ENCODE measurements at places on chromosomes 16 and 17. TPM values are rescaled to one million over a fixed set of nuclear protein-coding genes. Genes with fewer than 3 reads are reported as not detected.

GRCh38 chr17:58684003-58684402 is 7.8 kb downstream of the TEX14 start:
- no peaks in the 10 kb centered on the region for H3K36me3 ChIP-seq
- H3K4me3 ChIP-seq = no peak overlapping the region
- no peak for DNase-seq
- H3K4me1 ChIP-seq = no peaks in the 10 kb centered on the region
- no peaks in the 10 kb centered on the region for H3K27me3 ChIP-seq

GRCh38 chr16:72743011-72743761 is 304.7 kb downstream of the ZFHX3 start:
- H3K36me3 ChIP-seq = no peaks in the 10 kb centered on the region
- H3K27me3 ChIP-seq = no peaks in the 10 kb centered on the region
- no peak for DNase-seq
- H3K4me1 ChIP-seq = no peaks in the 10 kb centered on the region
- no peak overlapping the region for H3K27ac ChIP-seq

- H3K27ac ChIP-seq = no peak overlapping the region
- H3K27me3 ChIP-seq = no peaks in the 10 kb centered on the region
- H3K4me3 ChIP-seq = no peak overlapping the region
- peaks cover 38% of the 10 kb centered on the region for H3K36me3 ChIP-seq
These were observed 7.5 kb upstream of the SLC35B1 start for GRCh38 chr17:49715216-49715615.

- H3K27me3 ChIP-seq = no peaks in the 10 kb centered on the region
- DNase-seq = no peak
- H3K27ac ChIP-seq = no peak overlapping the region
- H3K4me1 ChIP-seq = no peaks in the 10 kb centered on the region
These were observed 552.3 kb downstream of the TOX3 start for GRCh38 chr16:51994597-51994996.

- peaks cover 44% of the 10 kb centered on the region for H3K27me3 ChIP-seq
- H3K4me1 ChIP-seq = no peaks in the 10 kb centered on the region
- DNase-seq = no peak
- no peak overlapping the region for H3K27ac ChIP-seq
These were observed 2.5 kb upstream of the CDYL2 start for GRCh38 chr16:80806927-80807340.

DNA sequence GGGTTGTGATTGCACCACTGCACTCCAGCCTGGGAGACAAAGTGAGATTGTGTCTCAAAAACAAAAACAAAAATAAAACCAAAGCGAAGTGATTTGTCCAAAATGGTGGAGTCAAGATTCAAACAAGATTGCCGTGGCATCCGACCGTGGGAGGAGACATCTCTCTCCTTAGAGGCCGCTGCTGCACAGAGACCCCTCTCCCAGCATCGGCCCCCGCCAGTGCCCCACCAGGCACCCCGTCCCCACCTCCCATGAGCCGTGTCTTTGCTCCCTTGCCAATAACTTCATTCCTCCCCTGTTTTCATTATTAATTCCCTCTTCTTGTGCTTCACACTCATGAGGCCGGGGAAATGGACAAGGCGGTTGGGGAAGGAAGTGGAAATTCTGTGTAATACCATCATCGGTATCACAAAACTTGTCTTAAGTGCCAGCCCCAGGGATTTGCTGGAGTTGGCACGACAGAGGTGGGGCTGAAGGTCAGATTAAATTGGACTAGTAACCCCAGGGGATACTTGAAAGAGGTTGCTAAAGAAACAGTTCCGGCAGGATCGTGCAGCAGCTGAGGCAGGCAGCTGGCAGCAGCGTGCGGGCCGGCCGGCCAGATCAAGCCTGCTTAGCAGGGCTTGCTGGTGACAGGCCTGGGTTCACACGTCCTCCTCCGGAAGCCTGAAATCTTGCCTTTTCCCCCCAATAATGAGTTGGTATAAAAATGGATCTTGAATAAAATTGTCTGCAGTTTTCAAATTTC is 66.8 kb downstream of the RTN4RL1 start:
- H3K4me1 ChIP-seq = no peaks in the 10 kb centered on the region
- DNase-seq = no peak
- no peaks in the 10 kb centered on the region for H3K27me3 ChIP-seq
- no peaks in the 10 kb centered on the region for H3K36me3 ChIP-seq
- H3K4me3 ChIP-seq = no peak overlapping the region

DNA sequence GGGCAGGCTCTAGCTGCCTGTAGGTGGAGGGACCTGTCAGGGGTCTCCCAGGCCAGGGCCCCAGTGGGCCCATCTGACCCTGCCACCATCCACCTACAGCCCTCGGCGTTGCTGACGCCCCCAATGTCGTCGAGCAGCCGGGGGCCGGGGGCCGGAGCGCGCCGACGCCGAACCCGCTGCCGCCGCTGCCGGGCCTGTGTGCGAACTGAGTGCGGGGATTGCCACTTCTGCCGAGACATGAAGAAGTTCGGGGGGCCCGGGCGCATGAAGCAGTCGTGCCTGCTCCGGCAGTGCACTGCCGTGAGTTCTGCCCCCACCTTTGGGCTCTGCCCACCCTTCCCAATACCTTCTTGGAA is 2.2 kb downstream of the FBXL19 start:
- no peaks in the 10 kb centered on the region for H3K27me3 ChIP-seq
- H3K27ac ChIP-seq = no peak overlapping the region
- peak; percentile 38 for DNase-seq
- H3K4me3 ChIP-seq = peak overlapping the region; percentile 95
- H3K36me3 ChIP-seq = peaks cover 21% of the 10 kb centered on the region

- no peak for DNase-seq
- no peak overlapping the region for H3K4me3 ChIP-seq
- no peaks in the 10 kb centered on the region for H3K36me3 ChIP-seq
- H3K27ac ChIP-seq = no peak overlapping the region
- H3K27me3 ChIP-seq = no peaks in the 10 kb centered on the region
- H3K4me1 ChIP-seq = no peaks in the 10 kb centered on the region
These were observed 4.3 kb upstream of the NLRP1 start for GRCh38 chr17:5588584-5588983.

GRCh38 chr16:22206842-22207714 is 1.0 kb downstream of the EEF2K start:
- no peaks in the 10 kb centered on the region for H3K36me3 ChIP-seq
- peak; percentile 73 for DNase-seq
- H3K27ac ChIP-seq = peak overlapping the region; percentile 17
- peak overlapping the region; percentile 92 for H3K4me3 ChIP-seq
- no peaks in the 10 kb centered on the region for H3K4me1 ChIP-seq

DNA sequence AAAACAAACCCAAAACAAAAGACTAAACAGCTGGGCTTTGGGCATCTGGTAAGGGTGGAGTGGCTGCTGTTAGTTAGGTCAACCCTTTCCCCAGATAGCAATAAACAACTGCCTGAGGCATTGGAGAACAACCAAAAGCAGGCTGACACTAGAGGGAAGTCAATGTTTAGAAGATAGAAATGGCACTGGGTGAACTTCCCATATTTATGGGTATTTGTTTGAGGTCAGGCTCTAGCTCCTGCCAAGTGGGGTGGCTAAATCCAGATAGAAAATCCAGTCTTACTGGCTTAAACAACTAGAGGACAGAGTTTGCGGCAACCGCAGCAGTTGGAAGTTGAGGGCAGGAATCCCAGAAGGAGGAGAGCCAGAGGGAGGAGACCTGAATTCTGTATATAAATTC is 79.4 kb downstream of the SDK2 start:
- H3K27ac ChIP-seq = no peak overlapping the region
- H3K4me3 ChIP-seq = no peak overlapping the region
- H3K4me1 ChIP-seq = peaks cover 3% of the 10 kb centered on the region

DNA sequence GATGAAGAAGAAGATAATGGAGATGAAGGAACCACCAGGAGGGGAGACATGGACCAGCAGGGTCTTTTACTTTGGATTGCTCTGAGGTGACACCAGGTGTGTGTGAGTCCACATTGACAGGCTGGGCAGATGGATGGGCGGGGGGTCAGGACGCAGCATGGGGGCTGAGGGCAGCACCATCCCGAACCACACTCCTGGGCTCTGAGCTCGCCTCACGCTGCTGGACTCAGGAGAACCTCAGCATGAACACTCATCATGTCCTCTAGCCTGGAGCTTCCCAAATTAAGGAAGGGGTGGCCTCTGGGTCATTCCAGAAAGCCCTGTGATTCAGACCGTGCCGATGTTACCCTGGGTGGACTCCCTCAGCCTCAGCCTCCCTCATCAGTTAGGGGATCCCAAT is 50.4 kb upstream of the MAP3K14 start:
- peak; percentile 48 for DNase-seq

DNA sequence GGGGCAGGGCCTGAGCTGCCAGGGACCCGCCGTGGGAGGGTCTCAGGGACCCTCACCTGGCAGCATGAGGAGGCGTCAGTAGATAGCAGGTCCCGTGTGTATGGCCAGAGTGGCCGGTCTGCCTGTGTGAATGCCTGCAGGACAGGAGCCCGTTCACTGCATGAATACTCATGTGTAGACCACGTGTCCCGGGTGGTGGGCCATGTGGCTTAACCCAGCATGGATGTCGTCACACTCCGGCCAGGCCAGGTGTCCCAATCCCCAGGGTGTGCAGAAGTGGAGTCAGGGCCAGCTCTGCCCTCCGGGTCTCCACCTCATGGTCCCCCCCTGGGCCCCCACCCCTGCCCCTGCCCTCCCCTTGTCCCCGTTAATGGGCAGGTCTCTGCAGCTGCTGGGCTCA is 53.7 kb downstream of the BAHCC1 start:
- H3K4me1 ChIP-seq = no peaks in the 10 kb centered on the region
- no peaks in the 10 kb centered on the region for H3K36me3 ChIP-seq
- no peaks in the 10 kb centered on the region for H3K27me3 ChIP-seq
- DNase-seq = no peak

DNA sequence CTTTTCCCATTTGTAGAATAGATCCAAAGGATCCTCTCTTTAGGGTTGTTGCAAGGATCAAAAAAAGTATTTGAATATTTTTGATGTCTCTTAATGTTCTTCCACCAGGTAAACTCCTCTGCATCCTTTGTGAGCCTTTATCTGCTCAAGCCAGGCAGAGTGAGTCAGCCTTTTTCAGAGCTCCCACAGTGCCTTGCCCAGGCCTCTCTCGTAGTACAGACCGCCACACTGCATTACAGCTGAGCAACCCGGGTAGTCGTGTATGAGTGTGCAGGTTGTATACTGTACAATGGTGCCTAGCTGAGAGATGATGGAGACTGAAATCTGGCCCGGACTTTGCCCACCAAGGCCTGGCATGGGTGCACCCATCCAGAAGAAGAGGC is 20.9 kb downstream of the RHBDL3 start:
- no peak overlapping the region for H3K4me3 ChIP-seq
- H3K4me1 ChIP-seq = peaks cover 17% of the 10 kb centered on the region
- no peak overlapping the region for H3K27ac ChIP-seq
- H3K27me3 ChIP-seq = no peaks in the 10 kb centered on the region

GRCh38 chr16:74749291-74750055 is 25.1 kb downstream of the FA2H start:
- H3K4me1 ChIP-seq = peaks cover 7% of the 10 kb centered on the region
- H3K4me3 ChIP-seq = no peak overlapping the region
- no peak overlapping the region for H3K27ac ChIP-seq
- H3K27me3 ChIP-seq = no peaks in the 10 kb centered on the region

- H3K4me1 ChIP-seq = no peaks in the 10 kb centered on the region
- no peaks in the 10 kb centered on the region for H3K27me3 ChIP-seq
- H3K27ac ChIP-seq = no peak overlapping the region
- no peak overlapping the region for H3K4me3 ChIP-seq
These were observed 11.3 kb downstream of the CACNG4 start for GRCh38 chr17:66975614-66976378.

- no peaks in the 10 kb centered on the region for H3K27me3 ChIP-seq
- peak overlapping the region; percentile 93 for H3K4me3 ChIP-seq
- H3K4me1 ChIP-seq = peaks cover 15% of the 10 kb centered on the region
- peaks cover 25% of the 10 kb centered on the region for H3K36me3 ChIP-seq
- peak; percentile 94 for DNase-seq
These were observed 5.0 kb upstream of the TLCD2 start for GRCh38 chr17:1714980-1715802.

DNA sequence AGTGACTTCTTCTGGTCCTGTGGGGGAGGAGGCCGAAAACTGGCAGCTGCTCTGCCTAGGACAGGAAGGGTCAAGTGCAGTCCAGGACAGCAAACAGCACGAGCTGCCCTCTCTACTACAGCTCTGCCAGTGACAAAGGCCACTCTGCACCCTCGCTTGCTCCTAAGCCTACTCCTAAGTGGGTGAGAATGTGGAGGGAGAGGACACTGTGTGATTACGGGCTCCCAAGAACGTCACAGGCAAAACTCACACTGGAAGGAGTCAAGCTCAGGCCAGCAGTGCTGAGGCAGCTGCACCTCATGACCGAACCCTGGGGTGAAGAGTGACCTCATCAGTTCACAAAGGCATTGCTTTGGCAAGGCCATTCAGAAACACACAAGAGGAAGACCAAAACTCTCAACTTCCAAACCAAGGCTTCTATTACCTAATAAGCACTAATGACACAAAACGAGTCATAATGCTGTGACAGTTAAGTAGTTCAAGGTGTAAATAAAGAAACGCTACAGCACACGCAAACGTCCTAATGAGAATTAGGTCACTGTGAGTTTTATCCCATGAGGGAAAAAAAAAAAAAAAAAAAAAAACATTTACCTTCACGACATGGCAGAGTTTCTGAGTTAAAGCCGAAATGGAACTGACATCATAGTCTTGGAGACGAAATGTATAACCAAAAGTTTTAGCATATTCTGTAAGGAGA is 35.1 kb downstream of the MARF1 start:
- H3K27ac ChIP-seq = no peak overlapping the region
- no peaks in the 10 kb centered on the region for H3K27me3 ChIP-seq
- H3K4me1 ChIP-seq = no peaks in the 10 kb centered on the region
- peaks cover 70% of the 10 kb centered on the region for H3K36me3 ChIP-seq
- no peak for DNase-seq

DNA sequence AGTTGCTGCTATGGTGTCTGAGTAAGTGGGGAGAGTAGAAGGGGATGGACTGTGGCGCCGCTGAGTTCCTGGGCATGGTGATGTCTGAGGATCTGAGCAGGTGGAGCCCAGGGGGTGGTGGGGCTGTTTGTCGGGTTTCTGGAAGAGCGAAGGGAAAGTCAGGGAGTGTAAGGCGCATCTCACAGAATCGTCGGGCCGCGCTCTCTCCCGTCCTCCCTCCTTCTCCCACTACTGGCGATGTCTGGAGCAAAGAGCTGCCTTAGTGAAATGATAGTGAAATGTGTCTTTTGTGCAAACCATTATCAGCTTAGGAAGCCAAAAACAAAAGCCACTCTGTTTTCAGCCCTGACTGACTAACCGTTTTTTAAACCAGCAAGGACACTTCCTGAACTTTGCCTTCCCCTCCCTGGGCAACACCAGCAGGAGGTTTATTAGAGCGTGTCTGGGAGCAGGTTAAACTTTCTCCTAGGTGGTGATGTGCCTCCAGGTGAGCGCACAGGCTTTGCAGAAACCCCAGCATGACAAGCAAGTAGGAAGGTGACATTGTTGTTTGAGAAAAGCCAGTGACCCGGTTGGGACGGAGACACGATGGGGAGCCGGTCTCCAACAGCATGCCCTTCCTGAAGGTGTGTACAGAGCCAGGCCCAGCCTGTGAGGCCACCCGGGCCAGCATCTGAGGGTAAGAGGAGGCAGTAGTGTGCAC is 49.1 kb downstream of the RAB11FIP3 start:
- H3K4me3 ChIP-seq = no peak overlapping the region
- peaks cover 4% of the 10 kb centered on the region for H3K36me3 ChIP-seq
- H3K27me3 ChIP-seq = no peaks in the 10 kb centered on the region
- peak; percentile 65 for DNase-seq
- peak overlapping the region; percentile 15 for H3K27ac ChIP-seq

TP53TG3B gene
- total RNA-seq = not detected

KRTAP2-2 gene
- total RNA-seq = not detected

TANGO6 gene
- total RNA-seq = 15.3 TPM

KCNG4 gene
- not detected for total RNA-seq

CBX2 gene
- 82.6 TPM for total RNA-seq

COX6A2 gene
- total RNA-seq = not detected

DNAAF8 gene
- total RNA-seq = 0.64 TPM

PPL gene
- 24.1 TPM for total RNA-seq

CA7 gene
- total RNA-seq = not detected

IGF2BP1 gene
- total RNA-seq = 360 TPM

SPIRE2 gene
- 12.8 TPM for total RNA-seq

GPR139 gene
- not detected for total RNA-seq

SNAI3 gene
- total RNA-seq = 0.61 TPM

PRMT7 gene
- total RNA-seq = 63.9 TPM

COL1A1 gene
- total RNA-seq = 89.4 TPM

Data from endodermal cell (in vitro differentiated cells).